ENCODE measurements at places on chromosomes 6 and 20.

- no peak for DNase-seq
Measured at GRCh38 chr6:31268836-31269235, 3.1 kb downstream of the HLA-C start.

GRCh38 chr6:158938811-158939254, 61.2 kb downstream of the RSPH3 start:
- no peak for DNase-seq

DNA sequence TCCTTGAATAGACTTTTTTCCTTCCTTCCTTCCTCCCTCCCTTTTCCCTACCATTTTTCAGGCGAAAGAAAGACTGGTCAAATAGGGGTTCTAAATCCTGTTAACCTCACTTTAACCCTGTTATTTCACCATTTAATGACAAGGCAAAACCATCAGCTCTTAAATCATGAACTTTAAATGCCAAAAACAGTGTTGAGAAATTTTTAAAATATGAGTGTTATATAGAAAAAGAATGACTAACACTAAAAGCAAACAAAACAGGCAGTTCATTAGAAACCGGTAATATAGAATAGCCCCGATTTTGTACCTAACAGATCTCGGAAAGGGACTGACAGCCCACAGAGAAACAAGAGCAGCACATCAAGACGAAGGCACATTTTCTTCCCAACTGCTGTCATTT, 57.4 kb upstream of the CEP85L start:
- no peak for DNase-seq

- no peak for DNase-seq
Measured at GRCh38 chr6:152295346-152295745, 341.8 kb downstream of the SYNE1 start.

GRCh38 chr20:24199501-24199900, 210.9 kb upstream of the GGTLC1 start:
- no peak for DNase-seq

GRCh38 chr20:43731469-43731868, 4.7 kb upstream of the GTSF1L start:
- no peak for DNase-seq

GRCh38 chr6:34543421-34543820, 12.7 kb downstream of the SPDEF start:
- no peak for DNase-seq

DNA sequence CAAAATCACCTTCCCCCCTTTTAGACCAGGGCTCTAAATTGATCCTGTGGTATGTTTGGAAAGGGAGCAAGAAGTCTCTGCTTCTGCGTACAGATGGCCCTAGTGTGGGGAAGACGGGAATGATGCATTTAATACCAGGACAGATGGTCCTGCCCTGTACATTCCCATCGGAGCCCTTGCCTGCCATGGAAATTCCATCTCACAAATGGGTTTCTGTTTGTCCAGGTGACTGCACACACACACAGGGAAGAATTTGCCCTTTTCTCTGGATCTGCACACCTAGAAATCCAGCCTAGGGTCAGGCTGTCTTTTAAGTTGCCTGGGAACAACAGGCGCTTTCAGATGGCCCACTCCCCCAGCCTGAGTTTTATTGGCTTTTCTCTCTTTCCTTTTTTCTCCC, 1.3 kb downstream of the MAS1 start:
- no peak for DNase-seq

DNA sequence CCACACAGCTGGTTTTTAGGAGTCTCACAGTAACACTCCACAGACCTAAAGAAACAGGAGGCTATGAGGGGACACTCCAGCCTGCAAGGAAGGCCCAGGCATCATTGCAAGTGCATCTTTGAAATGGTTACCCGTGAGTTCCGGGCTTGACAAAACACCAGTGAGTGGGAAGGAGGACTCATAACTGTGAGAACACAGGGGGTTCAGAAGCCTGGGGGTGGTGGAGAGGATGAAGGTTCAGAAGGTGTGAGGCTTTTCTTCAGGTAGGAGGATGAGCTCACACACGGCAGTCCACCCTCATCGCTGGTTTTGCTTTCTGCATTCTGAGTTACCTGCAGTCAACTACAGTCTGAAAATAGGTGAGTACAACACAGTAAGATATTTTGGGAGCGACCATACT, 39.9 kb downstream of the MAP7 start:
- no peak for DNase-seq

Measured in nephron progenitor cell (in vitro differentiated cells).